ENCODE measurements at places on chromosomes 11 and 22.

GRCh38 chr22:28930357-28931007 is 47.1 kb downstream of the ZNRF3 start:
- DNase-seq: peak; percentile 83

- DNase-seq: peak; percentile 66
Measured at GRCh38 chr11:113991170-113991569, 16.3 kb downstream of the HTR3A start.

DNA sequence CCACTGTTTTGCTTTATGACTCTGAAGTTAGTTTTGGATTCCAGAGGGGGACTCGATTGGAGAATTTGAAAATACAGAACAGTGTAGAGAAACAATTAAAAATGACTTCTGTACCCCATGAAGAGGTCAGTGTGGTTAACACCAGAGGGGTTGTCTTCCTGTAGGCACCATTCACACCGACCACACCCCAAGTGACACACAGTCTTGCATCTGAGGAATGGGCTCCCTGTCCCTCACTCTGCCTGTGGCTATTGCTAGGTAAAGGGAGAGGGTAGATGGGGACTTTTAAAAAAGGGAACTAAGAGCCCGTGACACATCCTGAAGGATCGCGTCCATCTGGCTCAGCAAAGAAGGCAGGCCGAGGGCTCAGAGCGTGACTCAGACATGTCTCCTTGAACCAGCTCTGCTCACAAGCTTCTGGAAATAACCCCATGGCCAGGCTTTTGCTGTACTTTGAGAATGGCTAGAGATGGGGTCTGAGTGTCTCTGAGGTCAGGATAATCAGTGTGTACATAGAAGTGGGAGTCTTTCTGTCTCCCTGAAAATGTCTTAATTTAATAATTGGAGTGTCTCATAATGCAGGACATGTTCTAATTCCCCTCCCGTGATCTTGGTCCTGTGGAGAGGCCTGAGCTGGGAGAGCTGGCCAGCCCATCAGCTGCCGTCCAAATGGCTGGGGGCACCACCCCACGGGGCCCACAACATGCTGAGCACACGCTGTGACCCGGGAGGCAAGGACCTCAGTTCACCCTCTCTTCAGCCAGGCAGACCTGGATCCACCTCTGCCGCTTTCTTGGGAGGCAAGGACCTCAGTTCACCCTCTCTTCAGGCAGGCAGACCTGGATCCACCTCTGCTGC is 39.3 kb downstream of the SGSM1 start:
- no peak for DNase-seq

- DNase-seq: no peak
Measured at GRCh38 chr22:31603081-31603525, 58.9 kb downstream of the PISD start.

DNA sequence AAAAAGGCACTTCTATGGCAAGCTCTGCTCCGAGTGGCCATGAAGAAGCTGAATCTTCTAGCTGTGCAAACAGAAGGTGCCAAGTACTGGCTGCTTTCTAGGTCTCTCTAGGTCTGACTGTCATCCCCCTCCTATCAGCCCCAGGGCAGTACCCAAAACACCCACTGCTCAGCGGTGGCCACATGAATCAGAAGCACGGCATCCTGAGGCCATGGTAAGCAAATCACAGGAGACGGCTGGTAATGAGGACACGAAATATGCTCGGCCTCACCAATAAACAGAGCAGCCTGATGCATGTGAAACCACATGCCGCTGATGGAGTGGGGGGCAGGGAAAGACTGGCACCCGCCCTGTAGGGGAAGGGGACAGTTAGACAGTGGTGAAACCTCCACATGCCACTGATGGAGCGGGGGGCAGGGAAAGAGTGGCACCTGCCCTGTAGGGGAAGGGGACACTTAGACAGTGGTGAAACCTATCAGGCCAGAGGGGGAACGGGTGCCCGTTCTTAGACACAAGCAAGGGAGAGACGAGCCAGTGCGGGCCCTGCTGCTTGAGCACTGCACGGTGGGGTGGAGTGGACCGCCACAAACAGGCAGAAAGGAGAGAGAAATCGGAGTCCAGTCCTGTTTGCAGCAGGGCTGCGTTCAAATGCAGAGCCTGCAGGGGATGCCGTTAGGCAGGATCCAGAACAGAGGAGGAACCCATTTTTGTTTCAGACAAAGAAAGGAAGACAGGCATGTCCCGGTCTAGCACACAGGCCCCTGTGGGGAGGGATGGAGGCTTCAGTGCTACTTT is 29.9 kb upstream of the MOB2 start:
- no peak for DNase-seq

DNA sequence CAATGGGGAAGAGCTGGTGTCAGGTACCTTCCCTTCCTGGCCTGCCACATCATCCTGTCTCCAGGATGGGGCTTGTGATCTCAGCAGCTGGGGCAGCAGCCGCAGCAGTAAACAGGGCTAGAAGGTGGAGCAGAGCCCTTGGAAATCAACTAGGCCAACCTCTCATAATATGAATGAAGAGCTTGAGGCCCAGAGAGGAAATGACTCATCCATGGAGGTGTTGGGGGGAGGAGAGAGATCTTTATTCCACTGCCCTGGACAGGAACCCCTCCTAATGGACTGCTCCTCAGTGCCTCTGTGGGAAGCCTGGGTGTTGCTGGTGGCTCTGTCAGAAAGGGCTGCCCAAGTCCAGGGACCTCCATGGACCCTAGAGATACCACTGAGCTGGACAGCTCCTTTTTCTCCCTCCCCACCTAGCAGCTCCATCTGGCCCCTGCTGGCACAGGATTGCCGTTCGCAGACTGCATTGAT is 111.8 kb downstream of the OSBP2 start:
- no peak for DNase-seq

- DNase-seq: peak; percentile 72
Measured at GRCh38 chr11:121318848-121319834, 26.6 kb downstream of the SC5D start.

DNA sequence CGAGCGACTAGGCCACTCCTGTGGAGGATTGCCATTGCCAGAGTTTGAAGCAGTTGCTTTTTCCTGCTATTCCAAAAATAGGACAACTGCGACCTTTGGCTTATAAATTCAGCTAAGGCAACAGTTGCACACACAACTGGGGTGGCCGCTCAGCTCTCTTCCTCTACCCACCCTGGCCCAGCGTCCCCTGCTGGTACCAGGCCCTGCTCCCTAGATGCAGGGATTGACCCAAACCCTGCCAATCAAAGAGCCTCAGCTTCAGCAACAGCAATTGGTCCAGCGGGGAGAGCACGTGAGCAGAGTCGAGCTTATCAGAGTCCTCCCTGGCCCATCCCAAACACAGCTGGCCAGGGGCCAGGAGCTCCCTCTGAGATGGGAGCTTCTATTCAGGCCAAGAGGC is 22.0 kb upstream of the CABP2 start:
- peak; percentile 66 for DNase-seq

GRCh38 chr22:49040111-49040510 is 787.6 kb downstream of the BRD1 start:
- no peak for DNase-seq

DNA sequence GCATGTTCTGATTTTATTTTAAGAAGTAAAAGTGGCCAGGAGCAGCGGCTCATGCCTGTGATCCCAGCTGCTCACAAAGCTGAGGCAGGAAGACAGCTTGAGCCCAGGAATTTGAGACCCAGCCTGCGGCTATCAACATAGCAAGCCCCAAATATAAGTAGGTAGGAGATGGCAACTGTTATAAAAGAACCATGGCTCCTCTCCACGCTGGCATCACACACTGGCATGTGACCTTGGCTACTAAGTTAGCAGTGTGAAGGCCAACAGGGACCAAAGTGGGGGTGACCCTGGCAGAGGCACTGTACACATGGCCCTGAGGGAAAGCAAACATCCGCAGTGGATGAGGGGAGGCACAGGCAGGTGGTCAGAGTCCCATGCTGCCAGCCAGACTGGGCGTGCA is 33.0 kb downstream of the TPST2 start:
- DNase-seq: no peak

- no peak for DNase-seq
Measured at GRCh38 chr11:36459046-36459445, 51.0 kb downstream of the TRAF6 start.

- peak; percentile 72 for DNase-seq
Measured at GRCh38 chr11:74162681-74163467, 7.9 kb downstream of the C2CD3 start.

DNA sequence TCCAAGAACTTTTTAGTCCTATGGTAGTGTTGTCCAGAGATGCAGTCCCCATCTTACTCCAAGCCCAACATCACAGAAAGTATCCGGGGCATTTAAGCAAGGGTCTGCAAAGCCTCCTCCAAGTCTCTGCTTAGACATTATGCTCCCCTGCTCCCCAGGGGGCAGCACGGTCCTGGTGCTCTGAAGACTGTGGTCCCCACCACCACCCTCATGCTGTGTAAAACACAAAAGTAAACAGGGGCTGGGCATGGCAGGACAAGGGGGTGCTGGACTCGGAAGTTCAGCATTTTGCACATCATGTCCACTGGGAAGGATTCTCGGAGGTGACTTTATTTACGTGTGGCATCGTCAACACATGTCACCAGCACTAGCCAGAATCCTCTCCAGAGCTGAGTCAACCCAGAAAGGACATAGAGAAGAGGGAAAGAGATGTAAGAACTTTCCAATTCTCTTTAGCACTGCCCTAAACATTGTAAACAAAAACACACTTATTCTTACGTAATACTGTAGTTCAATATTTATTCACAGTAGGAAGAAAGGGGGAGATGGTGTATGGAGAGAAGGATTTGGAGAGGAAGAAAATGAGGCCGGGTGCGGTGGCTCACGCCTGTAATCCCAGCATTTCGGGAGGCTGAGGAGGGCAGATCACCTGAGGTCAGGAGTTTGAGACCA is 37.7 kb downstream of the TCIRG1 start:
- DNase-seq: no peak

DNA sequence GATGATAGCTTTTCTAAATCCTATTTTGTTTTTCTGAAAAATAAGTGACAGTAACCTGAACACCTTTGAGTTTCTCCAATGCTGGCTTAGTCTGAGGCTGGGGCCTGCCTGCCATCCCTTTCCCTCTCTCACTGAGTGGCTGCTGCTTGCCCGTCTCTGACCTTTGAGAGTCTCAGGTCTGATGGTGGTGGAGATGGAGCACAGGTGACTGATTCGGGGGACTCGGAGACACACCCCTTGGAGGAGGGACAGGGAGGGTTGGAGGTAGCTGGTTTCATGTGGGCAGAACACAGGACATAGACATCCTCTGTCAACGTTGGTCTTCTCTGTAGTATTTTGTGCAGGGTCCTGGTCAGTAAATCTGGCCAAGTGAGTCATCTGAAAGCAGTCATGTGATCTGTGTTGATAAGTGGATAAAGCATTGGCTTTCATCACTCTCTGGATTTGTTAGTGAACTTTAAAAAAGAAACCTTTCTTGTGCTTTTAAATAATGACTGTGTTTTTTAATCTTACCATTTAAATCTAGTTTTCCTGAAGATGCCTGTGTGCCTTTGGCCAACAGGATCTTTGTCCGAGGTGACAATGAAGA is 47.1 kb upstream of the CLDN5 start:
- no peak for DNase-seq

GRCh38 chr11:69088676-69089146 is 40.0 kb downstream of the TPCN2 start:
- DNase-seq: peak; percentile 92

DNA sequence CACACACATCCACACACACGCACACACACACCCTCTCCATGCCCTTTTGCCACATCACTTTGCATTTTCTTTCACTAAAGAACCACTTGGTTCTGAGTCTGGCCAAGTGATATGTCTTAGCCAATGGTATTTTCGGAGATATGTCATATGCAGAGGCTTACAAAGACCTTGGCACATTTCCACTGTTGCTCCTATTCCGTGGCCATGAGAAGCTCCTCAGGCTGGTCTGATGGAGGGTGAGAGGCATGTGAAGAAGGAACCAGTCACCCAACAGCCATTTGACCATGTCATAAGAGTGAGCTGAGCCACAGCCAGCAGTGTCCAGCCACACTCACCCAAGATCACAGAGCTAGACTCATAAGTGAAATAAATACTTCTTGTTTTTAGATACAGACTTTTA is 212.6 kb upstream of the NAV2 start:
- DNase-seq: no peak

DNA sequence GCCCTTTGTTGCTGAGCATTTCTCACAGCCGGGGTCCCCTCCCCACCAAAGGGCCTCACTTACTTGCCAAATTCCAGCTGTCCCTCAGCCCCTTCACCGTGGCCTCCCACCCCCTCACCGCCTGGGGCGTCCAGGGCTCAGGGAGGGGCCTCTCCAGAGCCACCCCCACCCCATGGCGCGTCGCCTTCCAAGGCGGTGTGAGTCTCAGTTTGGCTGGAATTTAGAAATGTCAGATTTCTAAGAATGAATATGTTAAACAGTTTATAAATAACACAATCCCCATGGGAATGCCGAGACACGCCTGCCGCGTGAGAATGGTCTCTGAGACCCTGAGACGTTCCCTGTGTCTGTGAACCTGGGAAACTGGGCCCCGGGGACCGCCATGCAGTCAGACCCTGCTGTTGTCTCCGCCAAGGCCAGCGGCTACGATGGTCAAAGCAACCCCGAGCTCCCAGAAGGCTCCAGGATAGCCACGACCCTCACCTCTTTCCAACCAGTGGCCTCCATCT is 28.9 kb downstream of the CELSR1 start:
- no peak for DNase-seq

GRCh38 chr22:38866399-38867123 is 5.5 kb downstream of the CBX6 start:
- DNase-seq: no peak

DNA sequence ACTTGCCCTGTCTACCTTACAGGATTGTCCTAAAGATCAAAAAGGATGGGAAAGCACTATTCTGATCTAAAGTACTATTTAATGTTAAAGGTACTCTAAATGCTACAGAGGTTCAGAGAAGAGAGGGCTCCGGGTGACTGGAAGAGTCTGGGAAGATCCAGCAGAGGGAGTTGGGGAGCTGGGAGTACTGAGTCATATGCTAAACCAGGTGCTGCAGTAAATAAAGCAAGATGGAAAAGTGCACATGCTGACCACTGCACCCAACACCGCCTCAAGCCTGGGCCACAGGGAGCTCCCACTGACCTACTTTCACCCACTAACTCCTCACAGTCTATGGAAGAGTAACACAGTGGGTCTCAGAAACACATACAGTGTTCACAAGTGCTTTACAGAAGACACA is 49.3 kb downstream of the WT1 start:
- peak; percentile 62 for DNase-seq

GRCh38 chr11:86150847-86151173 is 81.9 kb upstream of the PICALM start:
- no peak for DNase-seq

- DNase-seq: no peak
Measured at GRCh38 chr11:69599502-69599901, 41.5 kb upstream of the CCND1 start.

- no peak for DNase-seq
Measured at GRCh38 chr11:47415949-47416472, 7.6 kb downstream of the SLC39A13 start.

DNA sequence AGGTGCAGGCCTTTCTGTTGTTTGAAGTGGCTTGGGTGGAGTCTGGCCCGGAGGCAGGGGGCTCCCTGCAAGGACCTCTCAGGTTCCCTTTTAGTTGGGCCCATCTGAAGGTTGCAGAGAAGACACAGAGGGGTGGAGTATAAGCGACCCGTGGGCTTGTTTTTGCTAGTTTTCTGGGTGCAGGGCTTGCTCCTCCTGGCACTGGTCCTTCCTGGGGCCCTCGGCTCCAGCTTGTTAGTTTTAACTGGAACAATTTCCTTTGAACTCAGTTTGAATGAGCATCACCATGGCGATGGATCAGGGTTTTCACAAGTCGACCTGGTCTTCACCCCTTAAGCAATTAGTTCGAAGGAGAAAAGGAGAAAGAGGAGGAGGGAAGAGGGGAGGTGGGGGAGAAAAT is 28.5 kb upstream of the OAF start:
- no peak for DNase-seq
